ENCODE measurements at places on chromosomes 6 and 20.

DNA sequence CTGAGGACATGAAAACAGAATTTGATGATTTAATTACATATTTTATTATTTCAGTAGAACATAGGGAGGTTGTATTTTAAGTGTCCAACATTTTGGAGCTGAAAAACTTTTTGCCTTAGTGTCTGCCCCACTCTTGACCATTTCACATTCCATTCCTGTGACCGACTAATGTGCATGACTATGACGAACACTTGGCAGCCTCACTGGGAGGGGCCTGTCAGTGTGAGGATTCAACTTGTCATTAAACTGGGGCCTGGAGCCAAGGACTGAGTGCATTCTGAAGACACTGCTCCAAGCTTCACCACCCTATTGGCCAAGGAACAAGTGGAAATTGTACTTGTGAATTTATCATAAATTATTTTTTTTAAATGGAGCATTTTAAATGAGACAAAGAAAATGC, 661.3 kb downstream of the BCKDHB start:
- no peak for DNase-seq

- no peak for DNase-seq
Observed at GRCh38 chr20:9415426-9415825, 99.0 kb upstream of the LAMP5 start.

GRCh38 chr6:6543181-6543879, 45.2 kb upstream of the LY86 start:
- no peak for DNase-seq

DNA sequence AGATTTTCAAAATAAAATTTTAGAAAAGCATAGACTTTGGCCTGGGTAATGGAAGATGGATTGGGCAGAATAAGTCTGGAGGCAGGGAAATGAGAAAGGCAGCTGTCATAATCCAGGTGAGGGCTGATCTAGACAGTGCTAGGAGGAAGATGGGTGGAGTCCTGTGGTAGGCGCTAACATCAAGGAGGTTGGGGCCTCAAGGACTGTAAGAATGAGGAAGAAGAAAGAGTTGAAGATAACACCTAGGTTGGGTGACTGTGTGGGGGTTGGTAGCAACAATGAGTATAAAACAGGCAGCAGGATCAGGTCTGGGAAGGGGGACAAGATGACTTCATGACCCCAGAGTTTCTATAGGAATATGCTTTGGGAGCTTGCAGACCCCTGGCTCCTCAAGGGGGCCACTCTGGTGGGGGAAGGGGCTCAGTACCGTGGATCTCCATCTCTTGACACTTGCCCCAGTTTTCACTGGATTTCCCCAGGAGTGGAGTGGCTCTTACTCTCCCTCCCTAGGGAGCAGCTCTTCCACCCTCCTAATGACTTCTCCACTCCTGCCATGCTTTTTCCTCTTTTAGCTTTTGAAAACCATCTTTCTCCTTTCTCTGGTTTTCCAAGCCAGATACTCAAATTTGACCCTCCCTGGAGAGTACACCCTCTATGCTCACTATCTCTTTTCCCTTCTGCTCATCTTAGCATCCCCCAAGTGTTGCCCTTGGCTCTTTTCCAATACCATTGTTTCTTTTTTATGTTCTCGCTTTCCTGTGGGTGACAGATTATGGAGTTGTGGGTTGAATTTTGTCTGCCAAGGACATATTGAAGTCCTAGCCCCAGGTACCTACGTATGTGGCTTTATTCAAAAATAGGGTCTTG, 14.8 kb downstream of the TRIM31 start:
- DNase-seq = no peak

DNA sequence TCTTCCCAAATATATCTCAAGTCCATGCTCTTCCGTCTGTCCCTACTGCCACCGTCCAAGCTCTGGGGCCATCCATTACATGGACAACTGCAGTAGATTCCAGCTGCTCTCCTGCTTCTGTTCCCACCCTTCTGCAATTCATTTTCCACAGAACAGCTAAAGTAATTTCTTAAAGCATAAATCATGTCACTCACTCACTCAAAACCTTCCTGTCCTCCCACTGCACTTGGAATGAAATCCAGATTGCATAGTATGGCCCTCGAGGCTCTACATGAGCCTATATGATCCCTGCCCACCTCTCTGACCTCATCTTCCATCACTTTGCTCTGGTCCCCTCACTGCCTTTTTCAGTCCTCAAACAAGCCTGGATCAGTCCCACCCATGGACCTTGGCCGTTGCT, 10.9 kb downstream of the PHACTR2 start:
- no peak for DNase-seq

DNA sequence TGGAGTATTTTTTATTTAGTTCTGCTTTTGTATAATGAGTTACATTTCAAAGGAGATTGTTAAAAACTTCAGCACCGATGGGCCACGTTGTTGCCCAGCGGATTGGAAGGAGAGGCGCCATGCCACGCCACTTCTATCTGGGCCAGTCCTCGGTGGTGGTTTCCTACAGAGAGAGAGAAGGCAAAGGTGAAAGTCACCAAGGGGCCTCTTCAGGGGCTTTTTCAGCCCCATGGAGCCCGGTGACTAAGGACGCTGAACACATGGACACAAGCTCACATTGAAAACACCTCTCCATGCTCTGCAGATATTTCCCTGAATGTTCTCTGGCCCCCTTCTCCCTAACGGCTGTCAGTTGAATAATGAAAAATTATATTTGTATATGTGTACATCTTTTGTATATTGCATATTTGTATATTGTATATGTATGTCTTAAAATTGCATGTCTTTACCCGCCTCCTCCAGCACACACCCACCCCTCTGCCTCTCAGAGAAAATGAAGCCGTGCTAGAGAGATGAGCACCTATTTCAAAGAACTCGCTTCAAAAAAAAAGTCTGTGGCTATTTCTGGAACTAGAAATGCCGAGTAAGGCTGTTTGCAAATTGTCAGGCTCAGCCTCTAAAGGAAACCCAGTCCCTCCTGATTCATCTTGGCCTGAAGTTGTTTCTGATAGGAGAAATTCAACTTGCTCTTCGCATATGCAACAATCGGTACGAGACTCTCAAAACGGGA, 91.9 kb upstream of the CDH4 start:
- DNase-seq = no peak

DNA sequence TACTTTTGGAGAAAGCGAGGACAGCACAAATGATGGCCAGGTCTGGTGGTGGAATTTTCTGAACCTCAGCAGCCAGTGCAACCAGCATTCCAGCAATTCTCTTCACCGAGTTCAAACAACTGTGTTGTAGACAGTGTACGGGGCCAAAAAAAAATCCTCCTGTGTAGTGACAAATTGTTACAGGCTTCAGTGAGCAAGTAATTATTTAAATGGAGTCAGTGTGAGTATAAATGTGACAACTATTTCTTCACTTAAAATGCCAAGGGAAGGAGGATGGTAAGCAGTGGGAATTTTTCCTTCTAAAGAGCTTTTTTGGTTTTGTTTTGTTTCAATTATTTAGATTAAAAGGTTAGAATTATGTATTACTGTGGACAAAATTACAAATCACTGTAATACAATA, 154.1 kb downstream of the TMEM242 start:
- no peak for DNase-seq

DNA sequence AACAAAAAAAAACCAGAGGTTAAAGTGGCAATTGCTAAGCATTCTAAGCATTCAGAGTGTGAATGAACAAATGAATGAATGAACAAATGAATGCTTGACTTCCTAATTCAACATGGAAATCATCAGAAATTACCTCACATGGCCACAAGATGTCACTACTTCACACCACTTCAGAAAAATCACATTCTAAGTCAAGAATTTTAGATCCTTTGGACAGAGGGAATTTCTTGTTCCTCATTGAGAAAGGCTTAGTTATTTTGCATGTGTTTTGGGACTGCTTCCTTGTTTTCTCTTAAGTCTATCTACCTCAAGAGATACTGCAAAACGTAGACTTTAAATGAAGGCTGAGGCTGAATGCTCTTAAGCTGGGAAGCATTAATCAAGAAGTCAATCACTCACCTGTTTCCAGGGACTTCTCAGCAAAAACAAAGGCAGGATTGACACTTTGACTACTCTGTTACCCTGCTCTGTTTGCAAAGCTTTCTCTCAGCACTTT, 120.2 kb downstream of the MBOAT1 start:
- peak; percentile 64 for DNase-seq

DNA sequence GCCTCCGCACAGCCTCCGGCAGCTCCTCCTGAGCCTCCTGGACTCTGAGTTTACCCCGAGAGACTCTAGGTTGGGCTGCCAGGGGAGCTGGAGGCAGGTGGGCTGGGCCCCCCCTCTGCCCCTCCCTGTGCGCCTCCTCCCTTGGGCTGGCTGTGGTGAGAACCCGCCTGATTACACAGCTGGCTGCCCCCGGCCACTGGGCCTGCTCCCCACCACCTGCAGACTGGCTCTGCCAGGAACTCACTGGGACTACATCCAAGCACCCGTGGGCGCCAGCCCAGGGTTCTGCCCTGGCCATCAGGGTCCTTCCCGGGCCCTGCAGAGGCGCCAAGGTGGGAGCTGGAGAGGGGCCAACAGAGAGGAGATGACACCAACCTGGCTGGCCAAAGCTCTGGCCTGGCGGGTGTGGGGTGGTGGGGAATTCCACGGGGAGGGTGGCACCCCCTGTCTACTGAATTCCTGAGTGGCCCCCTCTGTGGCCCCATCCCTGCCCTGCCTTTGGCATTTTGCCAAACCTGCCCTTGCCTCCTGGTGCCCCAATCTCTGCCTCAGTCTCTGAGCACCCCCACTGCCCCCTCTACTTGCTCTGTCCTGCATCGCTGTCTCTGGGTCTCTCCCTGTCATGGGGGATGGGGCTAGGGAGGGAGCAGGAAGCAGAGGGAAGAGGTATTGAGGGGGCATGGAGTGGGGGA, 21.9 kb upstream of the CDH22 start:
- DNase-seq = no peak

DNA sequence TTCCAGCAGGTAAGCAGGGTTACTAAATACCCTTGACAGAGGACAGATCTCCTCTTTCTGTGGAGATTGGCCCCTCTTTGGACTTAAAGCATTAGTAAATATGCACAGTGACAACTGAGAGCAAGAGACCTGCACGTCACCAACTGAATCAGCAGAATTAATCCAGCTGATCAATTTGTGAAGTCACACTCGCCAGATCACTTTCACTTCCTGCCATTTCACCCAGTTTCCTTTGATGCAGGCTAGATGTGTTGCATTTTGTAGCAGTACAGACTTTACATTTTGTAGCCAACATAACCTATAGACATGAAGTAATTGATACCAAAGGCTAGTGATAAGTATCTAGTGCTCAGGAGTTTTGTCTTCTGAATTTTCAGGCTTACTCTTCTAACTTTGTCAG, 11.9 kb downstream of the SYNE1 start:
- no peak for DNase-seq

DNA sequence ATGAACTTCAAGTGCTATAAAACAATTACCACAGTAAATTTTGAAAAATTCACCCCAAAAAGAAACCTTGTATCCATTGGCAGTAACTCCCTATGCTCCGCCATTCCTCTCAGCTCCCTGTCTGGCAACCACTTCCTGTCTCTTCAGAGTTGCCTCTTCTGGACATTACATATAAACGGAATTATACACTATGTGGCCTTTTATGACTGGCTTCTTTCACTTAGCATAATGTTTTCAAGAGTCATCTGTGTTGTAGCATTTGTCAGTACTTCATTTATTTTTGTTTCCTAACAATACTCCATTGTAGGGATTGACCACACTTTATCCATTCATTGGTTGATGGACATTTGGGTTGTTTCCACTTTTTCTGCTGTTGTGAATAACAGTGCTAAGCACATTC, 50.1 kb downstream of the CEP43 start:
- DNase-seq = no peak

DNA sequence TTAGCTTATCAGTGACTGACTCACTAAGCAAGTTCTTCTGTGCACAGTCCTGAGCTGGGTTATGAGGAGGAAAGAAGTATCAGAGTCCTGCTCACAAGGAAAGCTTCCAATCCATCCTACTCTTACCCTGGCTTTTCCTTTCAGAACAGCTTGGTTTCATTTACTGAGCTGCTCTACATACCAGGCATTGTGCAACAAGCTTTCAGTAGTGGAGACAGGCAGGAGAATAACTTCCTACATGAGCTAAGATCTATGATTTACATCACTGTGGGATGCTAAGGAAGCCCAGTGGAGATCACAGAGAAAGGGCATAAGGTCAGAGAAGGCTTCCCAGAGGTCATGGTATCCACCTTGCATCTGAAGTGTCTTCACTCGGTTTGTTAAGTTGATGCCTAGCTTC, 144.5 kb downstream of the MAP3K7 start:
- no peak for DNase-seq

DNA sequence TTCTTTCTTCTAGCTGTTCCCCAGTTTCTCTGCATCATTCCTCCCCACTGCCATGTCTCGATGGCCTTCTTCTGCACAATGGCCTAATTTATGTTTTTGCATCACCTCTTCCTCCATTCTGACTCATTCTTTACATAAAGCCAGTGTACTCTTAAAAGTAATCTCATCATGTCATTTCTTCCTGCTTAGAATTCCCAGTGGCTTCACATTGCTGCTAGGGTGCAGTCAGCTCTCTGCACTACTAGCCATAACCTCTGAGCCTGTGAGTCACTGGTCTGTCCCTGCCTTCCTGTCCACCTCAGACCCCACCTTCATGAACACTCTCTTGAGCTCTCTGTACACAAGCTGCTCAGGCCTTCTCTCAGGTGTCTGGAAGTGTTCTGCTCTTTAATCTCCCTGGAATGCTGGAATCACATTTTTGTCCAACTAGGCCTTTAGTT, 24.1 kb upstream of the TRIM27 start:
- DNase-seq = no peak

DNA sequence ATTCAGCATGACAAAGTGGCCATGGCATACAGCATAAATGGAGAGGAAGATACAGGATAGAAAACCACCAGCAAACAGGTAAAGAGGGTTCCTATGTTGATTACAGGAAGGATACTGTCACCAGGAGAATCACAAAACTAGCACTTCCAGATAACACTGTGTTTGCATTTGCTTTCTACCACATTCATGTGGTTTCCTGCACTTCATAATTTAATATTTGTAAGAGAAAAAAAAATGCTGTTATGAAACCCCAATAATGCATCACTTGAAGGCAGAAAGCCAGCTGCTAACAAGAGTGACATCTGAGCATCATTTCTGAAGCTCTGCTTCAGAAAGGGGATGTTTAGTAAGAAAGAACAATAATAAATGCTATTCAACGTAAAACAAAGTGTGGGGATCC, 106.6 kb downstream of the ATXN1 start:
- no peak for DNase-seq

DNA sequence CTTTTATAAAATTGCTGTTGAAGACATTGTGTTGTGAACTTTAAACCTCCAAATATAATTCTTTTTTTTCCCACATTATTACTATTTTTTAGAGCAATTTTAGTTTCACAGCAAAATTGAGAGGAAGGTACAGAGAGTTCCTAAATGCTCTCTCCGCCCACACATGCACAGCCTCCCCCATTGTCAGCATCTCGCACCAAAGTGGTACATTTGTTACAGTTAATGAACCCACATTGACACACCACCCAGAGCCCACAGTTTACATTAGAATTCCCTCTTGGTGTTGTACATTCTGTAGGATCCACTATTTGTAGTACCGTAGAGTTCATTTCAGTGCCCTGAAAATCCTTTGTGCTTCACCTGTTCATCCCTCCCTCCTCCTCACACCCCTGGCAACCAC, 33.8 kb downstream of the TMEM181 start:
- peak; percentile 28 for DNase-seq

- DNase-seq = no peak
Observed at GRCh38 chr6:14108571-14109410, 8.8 kb upstream of the CD83 start.
